Astrocyte (in vitro differentiated cells and primary cell): ENCODE measurements at places on chromosomes 11 and 22. TPM values are rescaled to one million over a fixed set of nuclear protein-coding genes. Genes with fewer than 3 reads are reported as not detected.

Gene RFPL3
- not detected in 2 replicates for total RNA-seq

Gene SHANK3
- total RNA-seq, result 10.1 and 10.6 TPM in 2 replicates

DNA sequence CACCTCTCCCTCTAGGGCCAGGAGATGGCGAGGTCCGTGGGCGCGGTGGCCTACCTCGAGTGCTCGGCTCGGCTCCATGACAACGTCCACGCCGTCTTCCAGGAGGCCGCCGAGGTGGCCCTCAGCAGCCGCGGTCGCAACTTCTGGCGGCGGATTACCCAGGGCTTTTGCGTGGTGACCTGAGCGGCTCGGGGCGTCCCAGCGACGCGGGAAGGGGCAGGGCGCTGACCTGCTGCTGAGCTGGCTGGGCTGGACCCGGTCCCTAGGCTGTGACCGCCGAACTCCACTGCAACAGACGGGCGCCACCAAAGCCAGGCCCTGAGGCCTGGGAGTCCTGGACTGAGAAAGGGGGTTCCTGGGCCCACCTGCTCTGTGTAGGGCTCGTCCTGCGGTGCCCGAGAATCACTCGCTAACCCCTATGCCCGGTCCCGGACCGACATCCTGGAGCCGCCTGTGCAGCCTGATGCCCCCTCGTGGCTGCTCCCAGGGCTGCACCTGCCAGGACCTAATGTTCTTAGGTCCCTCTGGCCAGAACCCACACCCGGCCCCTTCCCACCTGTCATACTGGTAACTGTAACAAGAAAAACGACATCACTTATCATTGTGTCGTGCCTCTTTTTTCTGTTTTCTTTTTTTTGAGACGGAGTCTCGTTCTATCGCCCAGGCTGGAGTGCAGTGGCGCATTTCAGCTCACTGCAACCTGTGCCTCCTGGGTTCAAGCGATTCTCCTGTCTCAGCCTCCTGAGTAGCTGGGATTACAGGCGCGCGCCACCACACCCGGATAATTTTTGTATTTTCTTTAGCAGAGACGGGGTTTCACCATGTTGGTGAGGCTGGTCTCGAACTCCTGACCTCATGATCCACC, 15.0 kb downstream of the RHOD start:
- H3K27ac ChIP-seq, result no peak overlapping the region
- H3K4me1 ChIP-seq, result peaks cover 4% of the 10 kb centered on the region
- no peaks in the 10 kb centered on the region for H3K36me3 ChIP-seq
- DNase-seq, result peak; percentile 32
- peak overlapping the region; percentile 33 for H3K4me3 ChIP-seq
- no peaks in the 10 kb centered on the region for H3K27me3 ChIP-seq

GRCh38 chr11:113470233-113470632, 5.0 kb downstream of the DRD2 start:
- no peak overlapping the region for H3K4me3 ChIP-seq
- no peak overlapping the region for H3K27ac ChIP-seq
- peaks cover 23% of the 10 kb centered on the region for H3K27me3 ChIP-seq
- no peak for DNase-seq

GRCh38 chr11:57460022-57460757, at the start of gene RTN4RL2:
TSS of gene RTN4RL2 (plus strand) at chr11:57460528. CDS start at chr11:57460866, 338 bp downstream.
- DNase-seq, result peak; percentile 11
- H3K4me1 ChIP-seq, result peaks cover 13% of the 10 kb centered on the region
- no peaks in the 10 kb centered on the region for H3K36me3 ChIP-seq
- peak within 1 kb of the TSS; percentile 17 for H3K4me3 ChIP-seq

GRCh38 chr11:74678591-74679512, 52.4 kb downstream of the CHRDL2 start:
- no peaks in the 10 kb centered on the region for H3K27me3 ChIP-seq
- peaks cover 5% of the 10 kb centered on the region for H3K4me1 ChIP-seq
- peak; percentile 30 for DNase-seq
- no peaks in the 10 kb centered on the region for H3K36me3 ChIP-seq
- no peak overlapping the region for H3K27ac ChIP-seq

- DNase-seq, result no peak
- no peaks in the 10 kb centered on the region for H3K36me3 ChIP-seq
- H3K27me3 ChIP-seq, result no peaks in the 10 kb centered on the region
- H3K4me1 ChIP-seq, result no peaks in the 10 kb centered on the region
- H3K4me3 ChIP-seq, result no peak overlapping the region
- no peak overlapping the region for H3K27ac ChIP-seq
Observed at GRCh38 chr22:43550024-43550620, 138.3 kb downstream of the MPPED1 start.

- no peaks in the 10 kb centered on the region for H3K27me3 ChIP-seq
- H3K36me3 ChIP-seq, result no peaks in the 10 kb centered on the region
- DNase-seq, result no peak
- no peak overlapping the region for H3K4me3 ChIP-seq
- no peak overlapping the region for H3K27ac ChIP-seq
- H3K4me1 ChIP-seq, result no peaks in the 10 kb centered on the region
Observed at GRCh38 chr11:72119198-72119597, 6.7 kb upstream of the ANAPC15 start.

GRCh38 chr11:75562836-75563484, 907 bp downstream of the SERPINH1 start:
- H3K36me3 ChIP-seq, result peaks cover 17% of the 10 kb centered on the region
- H3K27me3 ChIP-seq, result no peaks in the 10 kb centered on the region
- DNase-seq, result peak; percentile 62
- peak overlapping the region; percentile 95 for H3K4me3 ChIP-seq

DNA sequence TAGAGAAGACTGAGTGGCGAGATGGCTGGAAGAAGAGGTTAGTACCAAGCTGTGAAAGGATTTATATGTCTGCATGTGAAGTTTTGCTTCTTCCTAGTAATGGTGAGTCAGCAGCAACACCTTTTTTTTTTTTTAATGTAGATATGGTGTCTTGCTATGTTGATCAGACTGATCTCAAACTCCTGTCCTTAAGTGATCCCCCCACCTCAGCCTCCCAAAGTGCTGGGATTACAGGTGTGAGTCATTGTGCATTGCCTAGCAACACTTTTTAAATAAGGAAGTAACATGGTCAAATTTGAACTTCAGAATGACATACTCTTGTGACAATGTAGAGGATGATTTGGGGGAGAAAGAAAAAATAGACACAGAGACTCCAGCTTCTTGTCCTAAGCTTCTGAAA, 6.5 kb upstream of the CSTPP1 start:
- no peaks in the 10 kb centered on the region for H3K27me3 ChIP-seq
- no peaks in the 10 kb centered on the region for H3K36me3 ChIP-seq
- DNase-seq, result peak; percentile 62
- H3K4me3 ChIP-seq, result no peak overlapping the region
- H3K27ac ChIP-seq, result peak overlapping the region; percentile 41
- peaks cover 8% of the 10 kb centered on the region for H3K4me1 ChIP-seq

Gene PGA5
- 0.79 and 1.4 TPM in 2 replicates for total RNA-seq

- H3K4me3 ChIP-seq, result no peak overlapping the region
- H3K27ac ChIP-seq, result peak overlapping the region; percentile 93
- no peaks in the 10 kb centered on the region for H3K27me3 ChIP-seq
Observed at GRCh38 chr11:27212248-27212780, 150.7 kb downstream of the CCDC34 start.

Gene P4HA3
- 3.3 and 5.0 TPM in 2 replicates for total RNA-seq
